Brain microvascular endothelial cell (primary cell): ENCODE measurements at places on chromosomes 4 and X.

- no peak for DNase-seq
Observed at GRCh38 chr4:101262683-101263082, 84.6 kb downstream of the PPP3CA start.

DNA sequence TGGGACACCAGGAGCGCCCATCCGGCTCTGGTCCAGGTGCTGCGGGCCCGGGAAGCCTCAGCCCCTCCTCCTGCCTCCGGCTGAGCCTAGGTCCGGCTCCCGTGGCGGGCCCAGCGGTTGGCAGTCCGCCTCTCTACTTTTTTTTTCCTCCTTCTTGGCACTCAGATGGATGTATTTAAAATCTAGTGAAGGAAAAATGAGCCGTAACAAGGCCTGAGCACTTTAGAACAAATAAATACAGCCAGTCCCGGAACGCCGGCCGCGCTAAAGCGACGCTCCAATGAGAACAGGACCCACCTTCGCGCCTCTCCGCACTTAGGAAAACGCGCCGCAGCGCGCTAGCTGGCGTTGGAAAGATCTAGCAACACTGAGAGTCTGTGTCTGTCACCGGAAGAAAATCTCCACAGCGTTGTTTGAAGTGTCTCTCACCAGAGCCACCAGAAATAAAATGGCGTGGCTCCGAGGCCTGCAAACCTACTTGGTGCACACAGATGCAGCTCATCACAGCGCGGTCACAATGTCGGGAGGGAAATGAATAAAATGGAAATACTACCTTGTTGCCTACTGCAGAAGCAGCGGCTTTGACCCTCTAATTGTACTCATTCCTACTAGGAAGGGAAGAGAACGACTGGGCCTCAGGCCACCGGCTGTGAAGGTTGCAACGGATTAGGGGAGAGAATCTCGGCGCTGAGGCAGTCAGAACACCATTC is 4.7 kb downstream of the NEUROG2 start:
- no peak for DNase-seq

DNA sequence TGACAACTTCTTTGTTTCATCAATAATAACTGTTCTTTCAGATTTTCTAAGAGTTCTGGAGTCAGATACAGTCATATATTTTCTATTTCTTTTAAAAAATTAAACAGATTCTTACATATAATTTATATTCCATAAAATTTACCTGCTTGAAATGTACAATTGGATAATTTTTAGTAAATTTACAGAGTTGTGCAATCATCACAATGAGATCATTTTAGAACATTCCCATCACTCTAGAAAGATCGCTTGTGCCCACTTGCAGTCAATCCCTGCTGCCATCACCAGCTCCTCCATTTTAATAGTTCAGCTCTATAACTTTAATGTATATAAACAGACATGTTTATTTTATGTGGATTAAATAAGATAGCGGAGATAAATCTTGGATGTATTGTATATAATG is 29.6 kb upstream of the PRSS48 start:
- no peak for DNase-seq

DNA sequence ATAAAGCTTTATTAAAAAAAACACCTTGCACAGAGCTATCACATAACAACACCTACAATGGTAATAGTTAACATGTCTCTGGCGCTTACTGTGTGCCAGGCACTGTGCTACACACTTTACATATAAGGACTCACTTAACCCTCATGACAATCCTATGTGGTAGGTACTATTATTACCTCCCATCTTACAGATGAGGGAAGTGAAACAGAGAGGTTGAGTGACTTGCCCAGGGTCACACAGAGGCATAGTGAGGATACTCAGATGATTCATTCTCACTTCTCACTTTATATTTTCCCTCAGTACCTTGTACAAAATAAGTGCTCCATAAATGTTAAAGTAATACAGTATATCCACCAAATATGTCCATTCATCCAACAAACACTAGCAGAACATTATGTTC is 43.4 kb upstream of the IQSEC2 start:
- DNase-seq: no peak

DNA sequence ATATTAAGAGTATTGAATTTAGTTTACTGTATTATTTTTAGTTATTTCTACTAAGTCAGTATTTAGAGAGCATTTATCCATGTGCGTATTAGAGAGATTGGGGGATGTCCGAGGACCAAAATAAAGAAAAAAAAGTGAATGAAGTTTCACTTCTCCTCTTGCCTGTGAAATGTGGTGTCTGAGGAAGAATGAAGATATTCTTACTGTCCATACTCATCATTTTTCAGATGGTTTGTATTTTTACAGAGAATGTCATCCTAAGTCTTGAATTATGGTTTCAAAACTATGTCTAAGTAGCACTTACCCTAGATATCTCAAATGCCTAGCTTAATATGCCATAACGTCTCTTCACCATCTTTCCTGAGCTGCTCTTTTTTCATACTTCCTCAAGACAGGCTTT is 854.3 kb downstream of the C4orf33 start:
- DNase-seq: no peak

DNA sequence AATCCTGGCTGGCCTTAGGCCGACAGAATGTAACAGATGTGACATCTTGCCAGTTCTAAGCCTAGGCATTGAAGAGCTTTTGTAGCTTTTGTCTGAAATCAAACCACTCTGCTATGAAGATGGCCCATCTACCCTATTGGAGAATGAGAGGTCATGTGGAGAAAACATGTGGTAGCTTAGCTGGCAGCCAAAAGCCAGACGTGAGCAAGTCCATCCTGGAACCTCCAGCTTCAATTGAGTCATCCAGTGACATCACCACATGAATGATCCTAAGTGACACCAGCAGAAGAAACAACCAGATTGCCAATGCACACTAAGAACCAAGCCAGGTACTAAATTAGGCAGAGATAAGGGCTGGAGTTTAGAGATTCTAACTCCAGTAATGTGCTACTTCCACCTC is 154.8 kb upstream of the ZFP42 start:
- peak; percentile 31 for DNase-seq

DNA sequence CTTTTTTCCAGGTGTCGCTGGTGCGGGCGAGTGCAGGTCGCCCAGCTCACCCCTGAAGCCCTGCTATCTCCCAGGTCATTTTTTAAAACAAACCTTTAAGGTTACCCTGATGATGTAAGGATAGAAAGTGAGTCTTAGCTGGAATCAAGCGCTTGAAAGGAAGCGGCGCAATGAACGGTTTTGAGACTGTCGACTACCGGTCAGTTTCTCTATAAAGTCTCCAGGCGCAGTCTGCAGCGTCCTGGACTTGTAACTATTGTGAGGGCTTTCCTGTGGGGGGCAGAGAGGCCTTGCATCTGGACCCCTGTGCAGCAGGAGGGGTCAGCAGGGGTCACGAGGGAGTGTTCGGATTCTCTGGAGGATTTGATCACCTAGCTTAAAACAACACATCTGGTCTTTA is 1.6 kb downstream of the KIT start:
- peak; percentile 33 for DNase-seq

DNA sequence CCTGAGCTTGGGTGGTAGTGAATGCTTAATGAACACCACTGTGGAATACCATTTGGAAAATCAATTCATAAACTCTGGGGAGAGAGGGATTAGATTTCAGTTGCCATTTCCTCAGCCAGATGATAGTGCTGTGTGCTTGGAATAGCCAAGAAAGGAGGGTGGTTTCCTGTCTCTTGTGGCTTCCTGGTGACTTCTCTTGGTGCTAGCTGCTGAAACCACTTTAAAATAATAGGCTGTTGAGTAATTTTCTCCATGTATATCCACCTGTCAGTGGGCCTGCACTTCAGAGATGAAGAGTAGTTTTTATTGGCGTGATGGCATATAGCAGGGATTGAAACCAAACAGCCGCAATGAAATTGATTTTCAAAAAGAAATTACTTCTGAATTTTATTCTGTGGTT is 11.8 kb downstream of the EDA start:
- no peak for DNase-seq

- DNase-seq: no peak
Observed at GRCh38 chrX:133339566-133339965, 75.7 kb downstream of the GPC4 start.

- no peak for DNase-seq
Observed at GRCh38 chr4:143700416-143701352, at the start of gene FREM3. TSS of gene FREM3 (minus strand) at chr4:143700675. CDS start at chr4:143700675, 0 bp downstream.

GRCh38 chrX:113802837-113803236 is 781.0 kb upstream of the HTR2C start:
- DNase-seq: no peak

DNA sequence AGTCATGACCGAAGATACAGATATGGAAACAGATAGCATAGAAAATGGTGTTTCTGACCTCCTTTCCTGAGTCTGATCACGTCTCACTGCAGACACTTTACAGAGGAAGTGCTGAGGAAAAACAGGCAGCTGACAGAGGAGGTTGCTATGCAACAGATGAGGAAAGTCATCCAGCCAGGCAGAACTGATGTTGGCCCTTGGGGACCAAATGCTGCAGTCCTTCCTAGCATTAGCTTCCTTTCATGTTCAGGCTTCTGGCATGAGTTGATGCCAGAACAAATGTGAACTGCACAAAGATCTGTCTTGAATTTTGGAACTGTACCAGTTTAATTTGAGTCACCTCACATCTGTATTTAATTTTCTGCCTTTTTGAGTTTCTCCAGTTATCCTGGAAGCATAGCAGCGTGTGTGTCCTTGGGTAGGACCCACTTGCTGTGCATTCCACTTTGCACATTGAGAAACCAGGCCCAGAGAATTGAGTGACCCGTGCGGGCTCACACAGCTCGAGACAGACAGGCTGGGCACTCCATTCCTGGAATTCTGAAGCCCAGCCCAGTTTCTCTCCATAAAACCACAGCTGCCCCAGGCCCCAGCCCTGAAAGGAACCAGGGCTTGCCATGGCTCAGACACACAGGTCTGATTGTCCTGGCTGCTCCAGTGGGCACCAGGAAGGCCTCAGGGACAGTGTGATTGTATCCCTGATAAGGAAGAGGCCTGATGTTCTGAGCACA is 1.4 kb upstream of the MAGED1 start:
- peak; percentile 20 for DNase-seq

- DNase-seq: peak; percentile 57
Observed at GRCh38 chr4:143653031-143653430, 47.4 kb downstream of the FREM3 start.

DNA sequence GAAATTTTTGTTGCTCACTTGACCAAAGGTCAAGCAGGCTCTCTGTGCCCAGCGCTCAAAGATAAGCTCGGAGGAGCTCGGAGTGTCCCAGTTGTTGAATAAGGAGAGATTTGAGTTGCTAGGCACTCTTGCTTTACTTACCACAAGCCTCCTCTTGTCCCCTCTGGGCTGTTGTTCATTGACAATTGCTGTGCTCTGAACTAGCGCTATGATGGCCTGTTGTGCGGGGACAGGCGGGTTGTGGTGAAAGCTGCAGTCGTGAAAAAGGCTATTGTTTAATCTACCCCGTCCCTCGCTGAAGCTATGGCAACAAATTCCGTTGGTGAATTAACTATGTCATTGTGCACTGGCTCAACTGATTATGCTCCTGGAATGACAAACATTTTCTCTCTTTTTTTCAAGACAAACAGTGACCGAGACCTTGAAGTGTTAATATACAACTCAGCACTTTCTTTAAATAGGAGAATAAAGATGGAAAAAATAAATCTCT is 21.0 kb upstream of the POLA1 start:
- DNase-seq: no peak

DNA sequence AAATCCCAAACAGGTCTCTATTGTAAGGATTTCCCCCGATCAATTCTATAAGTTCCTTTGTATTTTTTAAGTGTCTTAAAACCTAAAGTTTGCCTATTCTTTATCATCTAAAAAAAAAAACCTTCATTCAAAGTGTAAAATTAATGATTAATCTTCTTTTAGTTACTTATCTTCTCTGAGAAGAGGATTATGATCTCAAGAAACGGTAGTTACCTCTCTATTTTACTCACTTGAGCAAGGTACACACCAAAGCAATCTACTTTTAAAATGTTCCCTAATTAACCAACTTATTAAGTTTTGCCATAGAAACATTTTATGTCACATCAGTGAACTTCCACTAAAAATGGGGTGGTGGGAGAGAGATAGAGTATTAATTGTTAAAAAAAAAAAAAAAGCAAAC is 15.2 kb upstream of the GALNT7 start:
- DNase-seq: no peak

GRCh38 chrX:102808336-102808735 is 87.8 kb downstream of the GPRASP3 start:
- DNase-seq: no peak

DNA sequence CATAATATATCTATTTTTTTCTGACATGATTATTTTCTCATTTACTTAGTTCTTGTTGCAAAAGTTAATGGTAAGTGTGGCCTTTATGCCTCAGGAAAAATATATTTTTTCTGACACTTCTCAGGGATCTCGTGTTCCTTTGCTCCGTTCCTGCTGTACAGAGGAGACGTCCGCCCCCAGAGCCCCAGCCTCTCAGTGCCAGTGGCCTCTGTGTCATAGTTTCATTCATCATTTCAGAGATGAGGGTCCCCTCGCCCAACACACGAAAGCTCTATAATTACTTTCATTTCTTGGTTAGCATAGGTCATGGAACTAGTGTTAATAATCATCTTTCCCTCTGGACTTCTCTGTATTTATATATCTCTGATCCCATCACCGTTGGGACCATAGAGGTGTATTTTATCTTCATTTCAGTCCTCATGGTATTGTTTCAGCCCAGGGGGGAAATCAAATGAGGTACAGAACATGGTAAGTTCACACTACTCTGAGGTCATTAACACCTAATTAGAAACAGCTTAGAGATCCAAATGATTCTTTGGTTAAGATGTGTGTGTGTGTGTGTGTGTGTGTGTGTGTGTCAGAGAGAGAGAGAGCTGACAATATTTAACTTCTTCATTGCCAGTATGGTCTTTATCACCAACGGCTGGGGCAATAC is 631.1 kb upstream of the TENM3 start:
- no peak for DNase-seq

GRCh38 chrX:13188731-13189309 is 131.0 kb downstream of the ATXN3L start:
- no peak for DNase-seq

- no peak for DNase-seq
Observed at GRCh38 chr4:2024683-2025082, 15.9 kb upstream of the NELFA start.

DNA sequence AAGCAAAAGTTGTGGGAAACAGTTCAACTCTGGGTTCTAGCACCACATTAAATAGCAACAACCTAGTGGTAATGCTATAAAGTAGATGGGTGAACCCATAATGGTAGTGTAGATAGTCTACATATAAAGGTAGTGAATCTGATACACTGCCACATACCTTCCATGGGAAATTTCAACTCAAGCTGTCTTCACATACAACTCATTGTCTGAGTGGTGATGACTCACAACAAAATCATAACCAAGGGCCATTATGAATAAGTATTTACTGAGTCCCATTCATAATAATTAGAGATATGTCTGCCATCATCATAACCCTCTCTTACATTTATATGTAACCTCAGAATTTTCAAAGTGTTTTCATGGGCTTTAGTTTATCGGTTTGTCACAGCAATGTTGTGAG is 34.8 kb downstream of the EGF start:
- DNase-seq: peak; percentile 54

- DNase-seq: no peak
Observed at GRCh38 chr4:14837860-14838259, 164.4 kb upstream of the CPEB2 start.

DNA sequence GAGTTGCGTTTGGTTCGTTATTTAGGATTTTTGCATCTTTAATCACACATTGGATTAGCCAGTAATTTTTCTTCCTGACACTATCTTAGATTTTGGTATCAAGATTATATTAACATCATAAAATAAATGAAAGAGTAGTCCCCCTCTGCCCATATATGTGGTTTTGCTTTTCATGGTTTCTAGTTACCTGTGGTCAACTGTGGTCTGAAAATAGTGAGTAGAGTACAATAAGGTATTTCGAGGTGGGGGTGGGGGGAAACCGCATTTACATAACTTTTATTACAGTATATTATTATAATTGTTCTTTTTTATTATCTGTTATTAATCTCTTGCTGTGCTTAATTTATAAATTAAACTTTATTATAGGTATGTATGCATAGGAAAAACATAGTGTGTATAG is 152.4 kb downstream of the STIM2 start:
- no peak for DNase-seq
